Gastrocnemius medialis (tissue), 4 donors: ENCODE measurements at places on chromosomes 13 and 19.

DNA sequence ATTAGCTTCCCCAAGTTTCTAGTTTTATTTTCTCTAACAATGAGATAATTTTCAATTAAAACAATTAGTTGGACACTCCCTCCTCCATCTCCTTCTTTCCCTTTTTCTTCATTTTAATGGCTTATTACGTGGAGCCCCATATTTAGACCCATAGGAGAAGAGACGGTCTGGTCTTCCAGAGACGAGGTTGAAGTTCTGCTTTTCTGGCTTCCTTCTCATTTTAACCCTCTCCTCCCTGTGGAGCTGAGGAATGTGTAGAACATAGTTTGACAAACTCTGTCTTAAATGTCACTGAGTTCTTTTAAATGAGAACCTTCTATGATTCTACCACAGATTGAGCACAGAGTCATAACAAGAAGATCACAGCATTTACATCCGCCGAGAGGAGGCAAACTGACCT is 86.8 kb downstream of the EDNRB start:
- no peaks in the 10 kb centered on the region for H3K27me3 ChIP-seq
- no peak for DNase-seq
- no peak overlapping the region for H3K27ac ChIP-seq
- no peaks in the 10 kb centered on the region for H3K4me1 ChIP-seq
- H3K4me3 ChIP-seq, result no peak overlapping the region

DNA sequence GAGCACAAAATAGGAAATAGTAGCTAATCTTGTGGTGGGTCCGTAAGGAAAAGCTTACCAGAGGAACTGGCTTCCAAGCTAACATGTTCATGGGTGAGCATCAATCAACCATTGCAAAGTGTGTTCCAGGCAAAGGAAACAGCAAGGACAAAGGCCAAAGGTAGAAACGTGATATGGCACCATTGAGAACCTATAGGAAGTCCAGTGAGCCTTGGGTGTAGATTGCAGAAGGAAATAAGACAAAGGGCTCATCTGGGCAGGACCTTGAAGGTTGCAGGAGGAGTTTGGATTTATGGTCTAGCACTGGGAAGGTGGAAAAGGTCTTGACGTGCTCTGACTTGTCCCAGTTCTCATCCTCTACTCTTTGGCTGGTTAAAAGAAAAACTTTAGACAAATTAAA is 22.3 kb downstream of the CYP2B6 start:
- no peak overlapping the region for H3K27ac ChIP-seq
- H3K36me3 ChIP-seq, result no peaks in the 10 kb centered on the region

GRCh38 chr19:41325947-41326706 is 16.2 kb downstream of the CCDC97 start:
- peaks cover 57% of the 10 kb centered on the region for H3K4me1 ChIP-seq
- no peaks in the 10 kb centered on the region for H3K27me3 ChIP-seq
- H3K36me3 ChIP-seq, result peaks cover 3% of the 10 kb centered on the region
- H3K4me3 ChIP-seq, result peak overlapping the region; percentile 42

GRCh38 chr13:49998714-49999624 is 2.1 kb downstream of the TRIM13 start:
- peak overlapping the region; percentile 23 for H3K4me3 ChIP-seq
- H3K36me3 ChIP-seq, result no peaks in the 10 kb centered on the region
- DNase-seq, result no peak
- peak overlapping the region; percentile 100 for H3K27ac ChIP-seq
- H3K27me3 ChIP-seq, result no peaks in the 10 kb centered on the region
- H3K4me1 ChIP-seq, result peaks cover 62% of the 10 kb centered on the region

DNA sequence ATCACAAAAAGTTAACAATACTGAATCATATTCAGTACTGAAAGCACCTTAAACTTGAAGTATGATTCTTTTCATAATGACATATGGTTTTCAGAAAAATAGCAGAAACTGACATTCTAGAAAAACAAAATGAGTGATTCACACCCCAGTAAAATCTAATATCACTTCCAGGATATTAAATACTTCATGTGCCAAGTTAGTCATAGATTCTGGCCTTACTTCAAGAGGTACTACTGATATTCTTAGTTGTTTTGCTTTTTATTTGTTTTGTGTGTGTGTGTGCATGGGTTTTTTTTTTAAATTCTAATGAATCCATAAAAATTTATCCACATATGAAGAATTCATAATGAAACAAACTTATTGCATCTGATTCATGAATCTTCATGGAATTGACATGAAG is 207.9 kb upstream of the UFM1 start:
- H3K4me3 ChIP-seq, result no peak overlapping the region
- no peaks in the 10 kb centered on the region for H3K27me3 ChIP-seq
- DNase-seq, result no peak
- H3K27ac ChIP-seq, result no peak overlapping the region
- H3K4me1 ChIP-seq, result no peaks in the 10 kb centered on the region

DNA sequence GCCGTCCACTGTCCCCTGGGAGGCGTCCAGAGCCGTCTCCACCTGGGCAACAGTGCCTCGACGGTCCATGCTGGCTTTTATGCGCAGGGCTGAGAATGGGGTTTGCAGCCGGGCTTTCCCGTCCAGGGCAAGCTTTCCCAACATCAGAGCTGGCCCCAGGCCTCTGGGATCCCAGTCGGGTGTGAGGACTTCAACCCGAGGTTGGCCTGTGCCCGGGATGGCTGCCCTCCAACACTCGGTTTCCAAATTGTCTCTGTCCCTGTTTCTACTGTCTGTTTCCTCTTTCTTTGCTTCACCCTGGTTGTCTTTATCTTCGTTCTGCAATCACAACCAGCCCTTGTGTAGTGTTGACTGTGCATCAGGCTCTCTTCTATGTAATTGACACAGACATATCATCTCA is at the start of gene IFNL4:
Gene IFNL4 (minus strand): TSS at position 51 of the 400 bp plus-strand sequence.
- no peak within 1 kb of the TSS for H3K27ac ChIP-seq
- DNase-seq, result no peak
- no peaks in the 10 kb centered on the region for H3K36me3 ChIP-seq
- H3K27me3 ChIP-seq, result peaks cover 38% of the 10 kb centered on the region
- no peaks in the 10 kb centered on the region for H3K4me1 ChIP-seq
